GM20000 (cell line): ENCODE measurements at places on chromosomes 7 and 10.

DNA sequence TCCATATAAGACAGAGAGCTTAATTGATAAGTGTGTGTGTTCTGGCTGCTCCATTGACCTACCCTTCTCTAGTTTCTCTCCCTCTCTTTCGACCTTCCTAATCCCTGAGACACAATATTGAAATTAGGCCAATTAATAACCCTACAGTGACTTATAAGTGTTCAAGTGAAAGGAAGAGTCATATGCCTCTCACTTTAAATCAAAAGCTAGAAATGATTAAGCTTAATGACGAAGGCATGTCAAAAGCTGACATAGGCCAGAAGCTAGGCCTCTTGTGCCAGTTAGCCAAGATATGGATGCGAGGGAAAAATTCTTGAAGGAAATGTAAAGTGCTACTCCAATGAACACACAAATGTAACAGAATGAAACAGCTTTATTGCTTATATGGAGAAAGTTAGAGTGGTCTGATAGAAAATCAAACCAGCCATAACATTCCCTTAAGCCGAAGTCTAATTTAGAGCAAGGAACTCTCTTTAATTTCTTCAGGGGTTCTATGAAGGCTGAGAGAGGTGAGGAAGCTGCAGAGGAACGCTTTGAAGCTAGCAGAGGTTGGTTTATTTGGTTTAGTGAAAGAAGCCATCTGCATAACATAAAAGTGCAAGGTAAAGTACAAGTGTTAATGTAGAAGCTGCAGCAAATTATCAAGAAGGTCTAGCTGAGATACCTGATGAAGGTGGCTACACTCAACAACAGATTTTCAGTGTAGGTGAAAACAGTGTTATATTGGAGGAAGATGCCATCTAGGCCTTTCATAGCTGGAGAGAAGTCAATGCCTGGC lies 53.8 kb downstream of the ST7 start:
- DNase-seq = no peak

- no peak for DNase-seq
These were observed 124.6 kb upstream of the RSU1 start for GRCh38 chr10:16941870-16942269.

GRCh38 chr10:123139521-123140163 lies 3.9 kb downstream of the HMX3 start:
- peak; percentile 39 for DNase-seq

- DNase-seq = no peak
These were observed 52.3 kb upstream of the CYP2C18 start for GRCh38 chr10:94631077-94631875.

DNA sequence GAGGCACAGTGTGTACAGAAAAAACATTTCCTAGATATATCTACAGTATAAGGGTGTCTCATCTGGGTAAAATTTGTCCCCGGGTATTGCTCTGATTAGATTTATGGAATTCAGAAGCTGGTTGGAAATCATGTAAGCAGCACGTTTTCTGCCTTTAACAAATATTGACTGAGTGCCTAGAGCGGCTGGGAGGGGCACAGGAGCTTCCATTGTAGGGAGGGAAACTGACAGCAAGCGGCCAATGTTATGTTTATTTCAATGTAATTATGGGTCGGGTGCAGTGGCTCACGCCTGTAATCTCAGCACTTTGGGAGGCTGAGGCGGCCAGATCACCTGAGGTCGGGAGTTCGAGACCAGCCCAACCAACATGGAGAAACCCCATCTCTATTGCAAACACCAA lies 4.4 kb upstream of the RFC2 start:
- no peak for DNase-seq

DNA sequence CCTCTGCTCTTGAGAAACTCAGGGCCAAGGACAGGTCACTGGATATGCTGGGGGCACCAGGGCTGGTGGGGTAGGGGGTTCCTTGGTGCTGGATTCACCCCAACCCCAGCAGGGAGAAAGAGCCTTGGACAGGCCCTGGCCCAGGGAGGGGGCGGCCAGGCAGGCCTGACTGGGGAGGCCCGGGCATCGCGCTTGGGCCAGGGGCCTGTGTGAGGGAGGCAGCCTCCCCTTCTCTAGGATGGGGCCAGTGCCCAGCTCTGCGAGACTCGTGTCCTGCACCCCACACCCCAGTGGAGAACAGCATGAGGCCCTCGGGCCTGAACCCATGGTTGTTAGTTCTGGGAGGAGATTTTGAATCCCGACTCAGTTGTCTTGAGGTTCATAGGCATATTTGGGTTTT lies 217.1 kb downstream of the ZNF248 start:
- no peak for DNase-seq

- DNase-seq = no peak
These were observed 66.0 kb upstream of the PAPSS2 start for GRCh38 chr10:87593702-87594101.

GRCh38 chr7:2040201-2040892 lies 192.4 kb downstream of the MAD1L1 start:
- DNase-seq = no peak

DNA sequence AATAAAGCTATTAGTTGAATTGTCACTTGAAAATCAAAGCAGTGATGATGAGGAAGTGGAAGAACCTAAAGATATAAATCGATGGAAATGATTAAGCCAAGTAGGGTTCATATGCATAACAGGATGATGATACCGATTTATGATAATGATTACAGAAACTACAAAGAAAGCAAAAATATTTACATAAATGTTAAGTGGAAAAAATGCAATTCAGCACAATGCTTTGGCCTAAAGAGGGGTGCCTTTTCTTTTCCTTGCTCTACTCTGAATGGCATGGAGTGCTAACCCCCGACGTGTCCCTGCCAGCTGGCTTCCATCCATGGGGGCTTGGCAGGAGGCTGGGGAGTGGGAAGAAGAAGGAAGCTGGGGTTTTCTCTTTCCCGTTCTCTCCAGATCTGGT lies 240.3 kb downstream of the GATA3 start:
- no peak for DNase-seq

DNA sequence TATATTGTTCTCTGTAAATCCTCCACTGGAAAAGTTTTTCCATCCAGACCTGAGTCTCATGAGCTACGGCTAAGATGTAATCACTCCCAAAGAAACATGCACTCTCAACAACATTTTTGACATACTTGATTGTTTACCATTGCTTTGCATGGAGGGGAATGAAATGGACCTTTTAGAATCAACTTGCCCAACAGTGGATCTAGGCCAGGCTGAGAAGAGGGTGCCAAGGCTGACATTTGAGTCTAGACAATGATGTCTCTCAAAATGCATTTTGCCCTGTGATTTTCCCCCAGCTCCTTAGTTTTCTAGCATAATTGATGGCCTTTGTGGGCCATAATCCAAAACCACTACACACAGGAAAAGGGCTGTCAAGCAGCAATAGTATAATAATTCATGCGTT lies 297.9 kb upstream of the KLF6 start:
- no peak for DNase-seq

- DNase-seq = no peak
These were observed 66.5 kb downstream of the VWA2 start for GRCh38 chr10:114305521-114305925.

GRCh38 chr10:96740141-96740540 lies 19.8 kb upstream of the PIK3AP1 start:
- no peak for DNase-seq

DNA sequence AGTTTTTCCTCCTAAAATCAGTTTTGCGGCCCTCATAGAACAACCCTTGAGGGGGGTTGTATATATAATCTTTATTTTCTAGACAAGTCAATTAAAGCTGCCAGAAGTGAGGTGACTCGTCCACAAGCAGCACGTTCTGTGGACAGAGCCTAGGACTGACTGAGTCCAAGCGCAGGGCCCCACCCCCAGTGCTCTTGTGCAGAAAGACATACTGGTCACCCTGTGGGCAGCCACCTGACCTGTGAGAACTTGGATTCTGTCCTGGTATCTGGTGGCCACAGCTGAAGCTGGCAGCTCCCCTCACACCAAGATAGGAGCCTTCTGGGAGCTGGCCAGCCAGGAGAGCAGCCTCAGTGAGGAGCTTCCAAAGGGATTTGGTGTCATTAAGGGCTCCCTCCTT lies 89.3 kb downstream of the GRK5 start:
- DNase-seq = no peak

- DNase-seq = no peak
These were observed 692 bp downstream of the IGFBP1 start for GRCh38 chr7:45888993-45889366.

GRCh38 chr10:110501142-110501937 lies 3.6 kb downstream of the DUSP5 start:
- DNase-seq = peak; percentile 72

GRCh38 chr7:491958-492713 lies 27.5 kb downstream of the PDGFA start:
- DNase-seq = no peak

DNA sequence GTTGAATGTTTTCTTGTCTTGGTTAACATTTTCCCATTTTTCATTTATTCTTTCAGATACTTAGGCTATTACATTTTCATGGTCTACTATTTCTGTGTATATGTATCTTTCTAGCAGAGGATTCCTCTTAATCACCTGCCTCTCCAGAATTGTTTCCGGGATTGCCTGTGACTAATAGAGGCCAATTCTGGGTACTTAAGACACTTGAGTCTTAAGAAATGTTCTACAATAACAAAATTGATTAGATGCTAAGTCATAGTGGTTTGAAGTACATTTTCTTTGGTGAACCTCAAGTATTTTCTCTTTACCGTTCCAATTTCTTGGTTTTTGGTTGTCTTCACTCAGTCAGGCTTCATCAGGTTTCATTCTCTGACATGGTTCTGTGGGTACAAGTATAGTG lies 26.4 kb downstream of the BBS9 start:
- DNase-seq = no peak

DNA sequence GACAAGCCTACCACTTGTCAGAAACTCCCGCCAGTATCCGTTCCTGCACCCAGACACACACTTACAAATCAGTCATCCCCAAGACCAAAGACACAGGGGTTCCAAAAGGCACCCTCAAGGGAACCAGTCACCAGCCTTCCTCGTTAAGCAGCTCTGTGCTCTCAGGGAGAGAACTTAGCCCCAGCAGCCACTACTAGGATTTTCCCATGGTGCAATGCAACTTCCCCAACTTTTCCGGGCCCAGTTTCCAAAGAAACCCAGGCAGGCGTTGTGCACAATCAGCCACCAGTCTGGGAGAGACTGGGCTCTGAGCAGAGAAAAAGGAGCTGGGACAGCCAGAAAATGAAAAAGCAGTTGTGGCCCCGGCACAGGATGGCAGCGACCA lies 1.2 kb downstream of the DLG5 start:
- no peak for DNase-seq

DNA sequence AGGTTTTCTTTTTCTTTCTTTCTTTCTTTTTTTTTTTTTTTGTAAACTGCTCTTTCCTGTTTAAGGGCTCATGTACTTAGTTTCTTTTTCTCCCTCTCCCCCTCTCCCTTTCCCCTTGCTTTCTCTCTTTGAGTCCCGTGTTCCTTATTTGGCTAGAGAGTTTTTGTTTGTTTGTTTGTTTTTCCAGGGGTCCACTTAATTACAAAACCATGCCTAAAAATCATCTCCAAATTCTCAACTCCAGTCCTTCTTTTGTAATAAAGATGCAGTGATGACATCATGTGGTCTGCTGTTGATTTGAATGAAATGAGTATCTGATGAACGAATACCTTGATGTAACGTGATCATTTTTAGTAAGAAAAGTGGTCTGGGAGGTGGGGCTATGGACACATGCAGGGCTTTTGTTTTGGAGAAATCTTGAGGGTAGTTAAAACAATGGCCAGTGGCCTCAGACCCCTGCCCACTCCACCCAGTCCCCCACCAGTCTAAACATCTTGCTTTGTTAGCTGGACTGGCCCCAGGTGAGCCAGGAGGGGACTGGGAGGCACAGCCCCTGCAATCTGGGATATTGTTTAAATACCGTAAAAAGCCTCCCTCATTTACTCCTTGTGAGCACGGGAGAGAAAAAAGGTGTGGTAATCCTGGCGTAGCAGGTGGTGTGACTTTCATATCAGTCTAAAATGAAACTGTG lies 165.7 kb downstream of the LRMDA start:
- DNase-seq = no peak

GRCh38 chr7:67056683-67057082 lies 60.0 kb downstream of the TYW1 start:
- DNase-seq = no peak

DNA sequence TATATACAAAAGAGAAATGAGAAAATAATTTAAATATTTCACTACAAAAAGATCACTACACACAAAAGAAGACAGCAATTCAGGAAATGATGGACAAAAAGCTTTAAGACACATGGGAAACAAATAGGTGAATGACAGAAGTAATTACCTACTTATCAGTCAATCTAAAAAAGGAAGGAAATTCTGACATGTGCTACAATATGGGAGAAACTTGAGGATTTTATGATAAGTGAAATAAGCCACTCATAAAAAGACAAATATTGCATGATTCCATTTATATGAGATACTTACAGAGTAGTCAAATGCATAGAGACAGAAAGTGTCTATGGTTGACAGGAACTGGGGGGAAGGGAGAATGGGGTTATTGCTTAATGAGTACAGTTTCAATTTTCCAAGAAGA lies 339.2 kb downstream of the CALN1 start:
- DNase-seq = no peak

GRCh38 chr10:50325449-50326171 lies 74.3 kb upstream of the ASAH2 start:
- DNase-seq = peak; percentile 52

DNA sequence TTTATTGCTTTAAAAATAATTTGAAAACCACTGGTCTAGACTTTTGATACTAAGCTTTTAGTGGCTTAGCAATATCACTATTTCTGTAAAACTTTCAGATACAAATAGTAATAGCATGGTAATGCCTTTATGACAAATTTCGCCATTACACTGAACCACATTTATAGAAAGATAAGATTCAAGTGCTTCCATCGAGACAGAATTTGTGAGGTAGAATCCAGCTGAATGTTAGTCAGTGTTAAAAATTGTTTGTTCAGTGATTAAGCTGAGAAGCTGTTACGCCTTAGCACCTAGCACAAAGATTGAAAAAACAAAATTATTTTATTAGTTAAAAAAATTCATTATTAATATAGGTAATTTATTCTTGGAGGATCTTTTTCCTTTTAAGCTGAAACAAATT lies 36.5 kb downstream of the GNAT3 start:
- no peak for DNase-seq

- DNase-seq = no peak
These were observed 380.3 kb upstream of the LRGUK start for GRCh38 chr7:133746847-133747246.

DNA sequence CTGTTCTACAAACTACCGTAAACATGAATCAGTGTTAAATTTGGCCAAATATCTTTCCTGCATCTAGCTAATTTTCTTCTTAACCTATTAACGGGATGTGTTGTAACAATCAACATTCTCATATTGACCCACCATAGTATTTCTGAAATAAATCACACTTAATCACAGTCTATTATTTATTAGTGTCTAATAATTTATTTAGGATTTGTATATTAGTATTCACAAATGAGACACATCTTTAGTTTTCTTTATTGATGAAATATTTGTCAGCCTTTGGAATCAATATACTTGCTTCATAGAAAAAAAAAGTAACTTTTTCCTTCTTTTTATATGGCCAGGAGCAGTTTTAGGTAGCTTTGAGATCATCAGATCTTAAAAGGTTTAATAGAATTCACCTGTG lies 4.6 kb downstream of the GIMAP7 start:
- no peak for DNase-seq

GRCh38 chr10:56449770-56450169 lies 88.7 kb upstream of the ZWINT start:
- DNase-seq = no peak
